ENCODE measurements at places on chromosomes 6 and 20.

- peak; percentile 7 for DNase-seq
These were observed 493 bp downstream of the CRYBG1 start for GRCh38 chr6:106360989-106361430.

DNA sequence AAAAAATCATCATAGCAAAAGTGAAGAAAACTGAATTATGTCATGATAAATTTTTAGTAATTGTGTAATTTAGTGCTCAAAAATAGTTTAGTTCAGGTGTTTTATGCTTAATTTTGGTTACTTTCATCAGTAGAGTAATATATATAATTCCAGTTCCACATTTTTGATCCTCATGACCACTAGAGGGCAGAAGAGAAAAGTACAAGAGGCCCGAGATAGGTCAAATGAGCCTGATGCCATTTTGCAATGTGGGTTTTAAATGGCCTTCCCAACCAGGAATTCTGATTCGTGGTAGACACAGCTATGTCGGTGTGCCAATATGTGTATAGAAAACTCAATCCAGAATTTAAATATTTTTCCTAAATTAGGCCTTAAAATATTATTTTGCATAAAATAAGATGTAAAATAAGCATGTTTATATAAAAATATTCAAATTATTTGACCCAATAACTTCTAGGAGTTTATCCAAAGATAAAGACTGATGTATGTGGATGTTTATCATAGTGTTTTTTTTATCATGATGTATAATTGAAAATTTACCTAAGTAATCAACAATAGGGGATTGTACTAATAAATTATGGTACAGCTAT, 159.7 kb upstream of the RPS6KA2 start:
- peak; percentile 42 for DNase-seq

DNA sequence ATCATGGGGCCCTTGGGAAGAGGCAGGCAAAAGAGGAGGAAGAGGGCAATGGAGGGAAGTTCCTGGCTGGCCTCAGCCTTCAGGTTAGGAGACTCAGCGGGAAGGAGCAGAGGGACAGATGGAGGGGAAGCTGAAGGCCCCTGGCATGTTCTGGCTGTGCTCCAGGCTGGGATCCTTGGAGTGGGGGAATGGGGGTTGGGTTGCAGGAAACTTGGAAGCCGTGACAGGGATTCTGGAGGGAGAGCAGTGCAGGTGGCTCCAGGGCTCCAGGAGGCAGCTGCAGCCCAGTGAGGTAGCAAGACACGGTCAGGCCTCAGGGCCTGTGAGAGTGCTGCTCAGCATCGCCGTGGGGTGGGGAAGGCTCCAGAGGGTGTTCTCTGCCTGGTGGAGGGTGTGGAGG, 64.6 kb upstream of the SCP2D1 start:
- DNase-seq = no peak

- DNase-seq = no peak
These were observed 78.0 kb downstream of the MDGA1 start for GRCh38 chr6:37619641-37620040.

GRCh38 chr6:138979813-138980668, 8.0 kb downstream of the REPS1 start:
- no peak for DNase-seq

- DNase-seq = no peak
These were observed 329.5 kb downstream of the TPBG start for GRCh38 chr6:82693094-82693493.

DNA sequence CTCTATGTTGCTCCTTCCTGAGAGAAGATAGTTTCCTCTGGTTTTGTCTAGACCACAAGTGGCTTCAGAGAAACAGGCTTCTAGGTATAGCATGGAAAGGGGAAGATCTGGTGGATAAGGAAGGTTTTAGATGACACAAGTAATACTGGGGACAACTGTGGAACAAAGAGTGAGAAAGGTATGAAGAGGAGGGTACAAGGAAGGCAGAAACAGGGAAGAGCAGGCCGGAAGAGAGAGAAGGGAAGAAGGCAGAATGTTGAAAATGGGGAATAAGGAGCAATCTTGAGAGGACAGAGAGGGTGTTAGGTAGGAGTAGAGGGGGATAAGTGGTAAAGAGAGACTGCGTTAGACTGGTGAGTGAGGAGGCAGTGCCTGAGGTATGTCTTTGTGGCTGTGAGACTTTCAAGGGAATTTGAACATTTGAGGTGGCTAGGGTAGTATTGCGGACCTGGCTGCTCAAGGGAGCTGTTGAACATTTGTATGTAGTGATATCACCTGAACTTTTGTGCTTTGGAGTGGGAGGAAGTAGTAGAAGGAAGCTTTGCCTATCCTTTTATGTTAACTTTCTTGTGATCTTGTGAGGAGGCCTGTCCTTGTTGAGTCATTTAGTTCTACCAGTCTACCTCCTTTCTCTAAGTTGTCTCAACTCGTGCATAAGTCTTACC, 69.5 kb downstream of the FOXO3 start:
- DNase-seq = no peak

DNA sequence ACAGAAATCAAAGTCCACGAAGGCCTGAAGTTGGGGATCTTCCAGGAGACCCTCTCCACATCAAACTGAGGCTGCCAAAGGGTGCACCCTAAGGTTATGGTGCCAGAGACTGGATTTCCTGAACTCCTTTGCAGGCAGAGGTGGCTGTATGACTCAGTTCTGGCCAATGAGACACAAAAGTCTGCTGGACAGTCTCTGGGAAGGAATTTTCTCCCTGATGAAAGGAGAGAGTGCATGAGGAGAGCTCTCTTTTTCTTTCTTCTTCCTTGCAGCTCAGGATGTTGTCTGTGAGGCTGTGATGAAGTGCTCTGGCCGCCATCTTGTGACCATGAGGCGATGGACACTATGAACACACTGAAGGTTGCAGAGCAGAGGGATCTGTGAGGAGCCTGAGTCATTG, 85.2 kb downstream of the MDGA1 start:
- no peak for DNase-seq

GRCh38 chr6:4314201-4314707, 178.9 kb upstream of the ECI2 start:
- DNase-seq = no peak

GRCh38 chr6:137269803-137270202, 50.6 kb upstream of the IFNGR1 start:
- no peak for DNase-seq

DNA sequence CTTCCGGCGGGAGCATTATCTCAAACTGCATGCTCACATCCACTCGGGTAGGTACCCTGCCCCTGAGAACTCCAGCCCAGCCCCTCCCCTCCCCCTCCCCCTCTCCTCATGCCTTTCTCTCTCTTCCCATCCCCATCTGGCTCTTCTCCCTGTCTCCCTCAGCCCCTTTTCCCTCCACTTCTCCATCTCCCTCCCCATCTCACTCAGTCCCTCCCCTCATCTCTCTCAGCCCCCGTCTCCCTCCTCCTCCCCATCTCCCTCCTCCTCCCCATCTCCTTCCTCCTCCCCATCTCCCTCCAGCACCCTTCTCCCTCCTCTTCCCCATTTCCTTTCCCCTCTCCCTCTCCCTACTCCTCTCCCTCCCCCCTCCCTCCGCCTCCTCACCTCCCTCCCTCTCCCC, 27.3 kb upstream of the CHMP4B start:
- DNase-seq = no peak

DNA sequence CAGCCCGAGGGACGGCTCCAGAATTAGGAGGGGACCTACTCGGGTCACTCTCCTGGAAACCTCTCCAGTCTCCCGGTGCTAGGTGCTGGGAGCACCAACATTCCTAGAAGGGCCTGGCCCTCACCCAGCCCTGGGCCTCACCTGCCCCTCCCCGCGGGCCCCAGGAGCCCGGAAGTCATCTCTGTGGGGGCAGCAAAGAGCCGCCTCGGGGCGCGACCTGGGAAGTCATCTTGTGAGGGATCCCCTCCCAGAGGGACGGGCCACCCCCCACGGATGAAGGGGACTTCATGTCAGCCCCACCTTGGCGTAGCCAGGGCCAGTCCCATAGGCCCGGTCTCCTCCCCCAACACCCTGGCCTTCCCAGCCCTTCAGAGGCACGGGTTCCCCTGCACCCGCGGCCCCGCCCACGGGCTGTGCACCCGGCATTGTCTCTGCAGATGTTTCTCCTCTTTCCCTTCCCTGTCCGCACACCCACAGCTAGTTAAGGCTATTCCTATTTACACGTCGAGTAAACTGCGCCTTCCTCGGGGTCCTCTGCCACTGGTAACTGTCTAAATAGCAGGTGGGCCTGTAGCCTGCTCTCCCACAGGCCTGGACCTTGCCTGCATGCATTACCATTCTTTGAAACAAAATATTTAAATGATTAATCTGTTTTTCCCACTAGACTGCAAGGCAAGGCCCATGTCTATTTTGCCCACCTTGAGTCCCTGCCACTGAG, 896 bp upstream of the RNASET2 start:
- DNase-seq = peak; percentile 47

Measured in activated CD4-positive, alpha-beta T cell treated with anti-CD3 and anti-CD28 coated beads for 4 hours (primary cell).